Tongue (tissue), 3 donors: ENCODE measurements at places on chromosomes 2 and 18. TPM values are rescaled to one million over a fixed set of nuclear protein-coding genes. Genes with fewer than 3 reads are reported as not detected.

The DLGAP1 gene
- 4.4 TPM for total RNA-seq

The CPLX4 gene
- total RNA-seq, result not detected

The CIB4 gene
- not detected for total RNA-seq

The CRYBA2 gene
- total RNA-seq, result not detected

The SCYGR2 gene
- not detected for total RNA-seq

The TCF4 gene
- total RNA-seq, result 301 TPM

The IL1RL1 gene
- 4.0 TPM for total RNA-seq

The RAB12 gene
- total RNA-seq, result 125 TPM

The FAP gene
- total RNA-seq, result 50.0 TPM

The ZEB2 gene
- 161 TPM for total RNA-seq

The XDH gene
- 0.21 TPM for total RNA-seq

The ALK gene
- 0.41 TPM for total RNA-seq

The SLC14A1 gene
- 4.0 TPM for total RNA-seq

The MC5R gene
- not detected for total RNA-seq

The TEKT4 gene
- not detected for total RNA-seq

The TLX2 gene
- total RNA-seq, result not detected

The TRIB2 gene
- total RNA-seq, result 44.8 TPM

The LIMS4 gene
- total RNA-seq, result 1.0 TPM

The RAX gene
- total RNA-seq, result not detected

The PRSS56 gene
- total RNA-seq, result 0.82 TPM

The C2orf72 gene
- total RNA-seq, result 3.5 TPM

The LYG2 gene
- not detected for total RNA-seq

The TGFA gene
- total RNA-seq, result 6.3 TPM

The KCNK3 gene
- total RNA-seq, result 1.1 TPM

The VIT gene
- total RNA-seq, result 23.1 TPM

The MGAT4A gene
- total RNA-seq, result 19.0 TPM

The HSBP1L1 gene
- 2.9 TPM for total RNA-seq
